ENCODE measurements at places on chromosomes 5 and 9. TPM values are rescaled to one million over a fixed set of nuclear protein-coding genes. Genes with fewer than 3 reads are reported as not detected.
A peak's percentile ranks its signal among the peaks of the same experiment; 100 is the strongest.

The INSL6 gene
- not detected for polyA plus RNA-seq

The BTNL3 gene
- polyA plus RNA-seq, result not detected

The IQGAP2 gene
- 92.5 TPM for polyA plus RNA-seq

The BTNL9 gene
- not detected for polyA plus RNA-seq

The TRIP13 gene
- 0.72 TPM for polyA plus RNA-seq

The GTF3C4 gene
- polyA plus RNA-seq, result 2.1 TPM

The ANKRD34B gene
- polyA plus RNA-seq, result not detected

The TICAM2 gene
- polyA plus RNA-seq, result not detected

The AGXT2 gene
- not detected for polyA plus RNA-seq

The C9orf153 gene
- polyA plus RNA-seq, result not detected

The GRAMD2B gene
- 4.4 TPM for polyA plus RNA-seq

The CHMP5 gene
- 57.6 TPM for polyA plus RNA-seq

The FOXD4L5 gene
- polyA plus RNA-seq, result not detected

GRCh38 chr9:110936719-110937452 lies 101.4 kb downstream of the LPAR1 start:
- DNase-seq, result no peak

DNA sequence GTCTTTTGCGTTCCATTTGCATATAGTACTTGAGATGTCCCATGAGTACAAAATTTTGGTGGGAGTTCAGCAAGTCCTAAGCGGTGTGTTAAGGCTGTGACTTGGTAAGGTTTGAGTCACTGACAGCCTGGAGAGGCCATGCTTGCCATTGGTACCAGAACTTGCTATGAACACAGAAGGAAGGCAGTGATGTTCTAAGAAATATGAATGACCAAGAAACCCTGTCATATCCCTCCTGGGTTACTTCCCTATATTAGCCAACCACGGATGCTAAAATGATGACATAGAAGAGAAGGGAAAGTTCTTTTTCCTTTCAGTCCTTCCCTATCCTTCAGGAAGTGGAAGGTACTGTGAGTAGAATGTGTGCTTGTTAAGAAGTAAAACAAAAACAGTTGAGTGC lies 136.7 kb downstream of the GCNT1 start:
- no peak for DNase-seq

DNA sequence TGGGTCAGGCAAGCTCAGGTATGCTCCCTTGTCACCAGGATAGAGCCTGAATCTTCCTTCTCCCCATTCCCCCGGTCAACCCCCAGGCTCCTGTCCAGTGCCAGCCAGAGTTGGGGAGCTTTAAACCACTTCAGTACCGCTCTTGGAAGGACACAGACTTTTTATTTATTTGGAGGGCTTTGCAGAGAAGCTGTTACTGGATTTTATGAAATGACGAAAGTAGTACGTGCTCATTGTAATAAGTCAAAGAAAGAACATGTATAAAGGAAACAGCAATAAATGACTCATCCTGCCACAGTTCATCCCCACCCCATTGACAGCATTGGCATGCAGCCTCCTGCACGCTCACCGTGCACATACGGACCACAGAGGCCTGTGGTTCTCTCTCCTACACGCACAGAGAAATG lies 230.3 kb downstream of the AUH start:
- peak; percentile 60 for DNase-seq

DNA sequence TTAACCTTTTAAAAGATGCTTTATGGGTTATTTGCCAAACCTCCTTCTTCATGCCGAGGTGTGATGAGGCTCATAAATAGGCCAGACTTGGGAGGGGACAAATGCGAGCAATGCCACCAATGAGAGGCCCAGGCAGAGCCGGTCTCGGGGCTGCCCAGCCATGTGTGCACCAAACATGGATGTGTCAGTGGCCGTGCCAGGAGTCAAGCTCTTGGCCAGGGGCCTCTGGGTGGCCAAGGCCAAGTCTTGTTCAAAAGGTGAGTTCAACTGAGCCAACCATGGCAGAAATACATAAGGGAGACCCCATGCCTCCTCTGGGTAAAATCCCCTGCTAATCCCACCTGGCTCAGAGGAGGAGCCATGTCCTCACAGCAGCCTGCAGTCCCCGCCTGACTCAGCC lies 10.9 kb upstream of the LCN15 start:
- no peak for DNase-seq

- DNase-seq, result no peak
These were observed 85.7 kb upstream of the TNFAIP8 start for GRCh38 chr5:119270121-119270565.

DNA sequence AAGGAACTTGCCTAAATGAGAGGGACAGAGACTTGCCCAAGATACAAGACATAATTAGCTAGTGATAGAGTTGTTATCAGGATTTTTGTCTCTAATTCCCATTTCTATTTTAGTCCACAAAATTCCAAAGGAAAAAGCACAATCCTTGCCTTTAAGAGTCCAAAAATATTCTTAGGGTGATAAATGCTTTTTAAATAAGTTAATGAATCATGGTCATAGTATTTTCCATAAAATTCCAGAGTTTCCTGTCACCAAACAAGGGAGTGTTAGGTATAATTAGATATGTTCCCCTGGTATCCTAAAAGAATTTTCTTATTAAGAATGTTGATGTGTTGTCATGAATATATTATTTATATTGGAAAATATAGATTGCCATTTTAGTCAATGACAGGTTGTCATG lies 21.8 kb upstream of the CEP72 start:
- no peak for DNase-seq

DNA sequence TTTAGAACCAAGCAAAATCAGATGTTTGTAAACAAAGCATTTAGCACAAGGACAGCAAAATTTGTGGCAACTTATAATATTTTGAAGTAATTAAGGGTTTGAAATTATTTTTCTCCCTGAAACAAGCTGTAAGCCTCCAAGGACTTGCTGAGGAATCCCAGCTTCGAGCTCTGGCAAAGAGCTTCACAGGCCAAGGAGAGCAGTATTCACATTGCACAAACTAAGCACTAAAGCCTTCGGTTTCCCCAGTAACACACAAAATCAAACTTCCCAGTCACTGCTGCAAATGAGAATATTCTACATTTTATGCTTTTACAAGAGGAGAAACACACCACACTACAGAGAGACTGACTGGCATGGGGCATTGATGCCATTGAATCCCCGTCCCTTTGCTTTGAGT lies 101.9 kb downstream of the WDR41 start:
- no peak for DNase-seq

DNA sequence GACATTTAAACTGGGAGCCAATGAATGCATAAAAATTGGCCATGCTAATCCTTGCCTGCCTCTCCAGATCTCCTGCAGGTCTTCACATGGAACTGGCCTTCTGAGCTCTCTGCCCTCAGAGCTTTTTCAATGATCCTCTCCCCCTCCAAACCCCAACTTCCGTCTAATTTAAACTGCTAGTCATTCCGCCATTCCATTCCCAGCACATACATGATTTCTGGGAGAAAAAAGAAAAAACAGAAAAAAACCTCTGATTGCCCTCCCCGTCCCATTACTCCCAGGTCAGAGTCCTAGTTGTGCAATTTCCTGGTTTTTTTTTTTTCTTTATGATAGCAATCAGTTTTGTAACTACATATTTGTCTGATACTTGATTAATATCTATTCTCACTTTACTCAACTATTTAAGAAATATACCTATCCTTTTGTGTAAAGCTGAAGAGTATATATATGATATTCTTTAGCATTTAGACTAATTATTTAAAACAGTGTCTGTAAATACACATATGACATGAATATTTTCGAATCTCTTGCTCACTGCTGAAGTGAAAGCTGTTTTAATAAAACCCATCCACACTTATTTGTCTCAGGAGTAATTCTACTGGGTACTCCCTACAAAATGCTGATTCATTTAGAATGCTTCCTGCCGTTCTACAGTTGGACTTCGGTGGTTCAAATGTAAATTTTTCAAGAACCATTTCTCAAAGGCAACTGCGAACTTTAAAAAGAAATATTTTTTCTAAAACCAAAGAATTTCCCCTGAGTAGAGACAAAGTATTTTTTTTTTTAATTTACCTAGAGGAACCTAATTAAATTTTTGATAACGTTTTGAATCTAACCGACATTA lies 1.6 kb downstream of the HINT1 start:
- no peak for DNase-seq

DNA sequence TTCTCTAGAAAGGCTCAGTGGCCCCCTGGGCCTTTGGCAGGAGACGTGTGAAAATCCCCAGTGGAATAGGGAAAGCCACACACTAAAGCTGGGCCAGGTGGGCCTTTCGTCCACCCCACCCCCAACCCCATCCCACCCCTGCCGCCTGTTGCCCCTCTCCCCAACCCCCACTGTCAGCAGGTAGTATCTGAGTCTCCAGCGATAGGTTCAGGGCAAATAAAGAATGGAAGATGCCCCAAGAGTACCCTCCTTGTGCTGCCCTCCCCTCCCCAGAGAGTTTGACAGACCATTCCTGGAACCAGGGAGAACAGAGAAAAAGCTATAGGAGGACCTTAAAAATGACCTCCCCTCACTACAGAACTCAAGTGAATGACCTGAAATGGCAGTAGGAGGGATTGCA lies 36.7 kb upstream of the UBE2D2 start:
- no peak for DNase-seq

DNA sequence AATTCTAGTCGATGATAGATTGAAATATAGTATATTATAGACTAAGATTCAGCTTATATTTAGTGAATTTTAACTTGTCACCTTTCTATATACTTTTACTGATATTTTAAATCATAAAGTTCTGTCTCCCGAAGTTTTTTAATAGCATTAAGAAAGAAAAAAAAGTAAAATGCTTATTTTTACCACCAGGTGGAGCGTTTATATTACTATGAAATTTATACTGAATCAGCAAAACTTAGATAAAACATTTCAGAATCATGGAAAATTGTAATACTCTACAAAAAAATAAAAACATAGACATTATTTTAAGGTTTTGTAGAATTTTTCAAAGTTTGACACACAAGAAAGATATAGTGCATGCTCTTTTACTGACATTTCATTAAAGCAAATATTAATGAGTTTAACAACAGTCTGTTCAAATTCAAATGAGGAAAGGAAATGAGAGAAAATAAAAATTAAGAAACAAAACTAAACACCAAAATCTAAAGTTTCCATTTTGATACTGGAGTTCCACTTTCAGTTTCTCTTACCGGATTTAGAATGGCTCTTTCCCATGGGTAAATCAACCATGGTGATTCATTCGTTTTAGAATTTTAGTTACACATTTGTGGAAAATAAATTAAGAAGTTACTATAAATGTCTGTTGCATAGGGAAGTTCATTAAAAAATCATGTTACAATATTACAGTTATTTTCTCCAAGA lies 1035.3 kb downstream of the CDH12 start:
- no peak for DNase-seq

- DNase-seq, result no peak
These were observed 20.5 kb upstream of the ARHGEF28 start for GRCh38 chr5:73605223-73606087.

- DNase-seq, result no peak
These were observed 9.8 kb downstream of the ACTL7B start for GRCh38 chr9:108845947-108846346.

- DNase-seq, result no peak
These were observed 15.3 kb downstream of the MYMK start for GRCh38 chr9:133509179-133510083.

GRCh38 chr5:56279979-56280378 lies 46.8 kb upstream of the ANKRD55 start:
- DNase-seq, result no peak

DNA sequence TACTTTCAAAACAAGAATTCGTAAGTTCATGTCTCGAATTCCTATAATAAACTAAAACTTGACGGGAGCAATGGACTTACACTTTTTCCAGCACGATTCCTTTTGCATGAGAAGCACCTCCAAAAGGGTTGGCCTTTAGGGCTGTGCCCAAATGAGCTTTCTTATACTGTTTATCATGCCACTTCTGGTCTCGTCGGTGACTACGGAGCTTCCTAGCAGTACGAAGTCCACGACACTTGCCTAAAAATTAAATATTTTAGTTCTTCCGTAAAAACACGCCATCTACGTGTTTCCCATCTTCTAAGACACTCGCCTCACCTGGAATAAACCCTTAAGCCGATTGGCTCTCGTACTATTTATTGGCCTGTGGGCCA lies 554 bp downstream of the RPS23 start:
- no peak for DNase-seq

DNA sequence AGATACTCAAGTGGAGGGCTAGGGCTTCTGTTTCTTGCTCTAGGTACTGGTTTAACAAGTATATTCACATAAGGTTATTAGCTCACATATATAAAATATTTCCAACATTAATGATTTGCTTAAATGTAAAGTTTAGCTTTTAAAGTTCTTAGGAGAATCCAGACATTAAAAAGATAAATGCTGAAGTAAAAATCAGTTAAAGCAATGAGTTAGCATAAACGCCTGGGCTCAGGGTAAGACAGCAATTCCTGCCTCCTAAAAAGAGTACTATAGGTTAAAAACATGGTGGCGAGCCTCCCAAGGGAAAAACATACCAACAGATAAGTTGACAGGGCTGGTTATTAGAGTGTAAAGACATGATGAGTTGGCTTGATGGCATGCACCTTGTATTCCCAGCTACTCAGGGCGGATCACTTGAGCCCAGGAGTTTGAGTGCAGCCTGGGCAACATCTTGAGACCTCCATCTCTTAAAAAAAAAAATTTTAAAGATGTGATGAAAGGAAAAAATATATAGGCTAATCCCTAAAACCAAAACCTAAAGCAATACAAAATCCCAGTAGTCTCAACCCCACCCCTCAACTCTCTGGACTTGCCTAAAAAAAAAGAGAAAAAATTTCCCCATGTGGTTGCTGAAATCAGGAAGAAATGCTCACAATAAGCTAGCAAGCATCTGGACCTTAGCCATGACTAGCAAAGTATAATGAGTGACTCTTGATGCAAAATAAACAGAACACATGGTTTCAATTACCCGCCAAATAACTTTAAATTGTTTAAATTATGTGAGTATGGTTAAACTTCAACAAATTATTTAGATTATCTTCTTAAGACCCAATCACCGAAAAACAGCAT lies 3.6 kb downstream of the GOLPH3 start:
- no peak for DNase-seq

GRCh38 chr5:141734501-141735229 lies 52.6 kb upstream of the ARAP3 start:
- DNase-seq, result peak; percentile 21

Data from immature natural killer cell (primary cell).